NCI-H1092 (cell line): ENCODE measurements at places on chromosomes 11 and 22.

DNA sequence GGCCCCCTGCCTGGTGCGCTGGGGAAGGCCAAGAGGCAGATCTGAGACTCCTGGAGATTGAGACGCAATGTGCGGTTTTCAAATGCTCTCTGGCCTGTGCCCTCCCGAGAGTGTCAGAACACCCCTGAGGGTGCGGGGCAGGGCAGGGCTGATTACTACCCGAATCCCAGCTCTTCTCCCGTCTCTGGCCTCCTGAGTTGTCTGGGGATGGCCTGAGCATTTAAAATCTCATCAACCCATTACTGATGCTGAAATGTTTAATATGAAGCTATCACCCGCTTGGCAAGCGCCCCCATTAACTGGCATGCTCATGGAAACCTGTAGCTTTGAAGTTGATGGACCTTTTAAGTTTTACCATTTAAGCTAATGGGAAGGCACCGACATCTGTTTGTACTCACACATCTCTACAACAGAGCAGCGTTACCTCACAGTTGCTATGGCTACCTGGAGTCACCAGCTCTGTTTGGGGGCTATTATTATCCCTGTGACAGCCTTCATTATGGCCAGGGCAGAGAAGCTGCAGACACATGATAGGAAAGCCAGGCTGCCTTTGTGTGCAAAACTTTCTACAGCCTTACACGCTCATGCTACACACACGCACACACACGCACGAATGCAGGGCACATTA is 3.6 kb upstream of the MB start:
- peak; percentile 58 for DNase-seq

DNA sequence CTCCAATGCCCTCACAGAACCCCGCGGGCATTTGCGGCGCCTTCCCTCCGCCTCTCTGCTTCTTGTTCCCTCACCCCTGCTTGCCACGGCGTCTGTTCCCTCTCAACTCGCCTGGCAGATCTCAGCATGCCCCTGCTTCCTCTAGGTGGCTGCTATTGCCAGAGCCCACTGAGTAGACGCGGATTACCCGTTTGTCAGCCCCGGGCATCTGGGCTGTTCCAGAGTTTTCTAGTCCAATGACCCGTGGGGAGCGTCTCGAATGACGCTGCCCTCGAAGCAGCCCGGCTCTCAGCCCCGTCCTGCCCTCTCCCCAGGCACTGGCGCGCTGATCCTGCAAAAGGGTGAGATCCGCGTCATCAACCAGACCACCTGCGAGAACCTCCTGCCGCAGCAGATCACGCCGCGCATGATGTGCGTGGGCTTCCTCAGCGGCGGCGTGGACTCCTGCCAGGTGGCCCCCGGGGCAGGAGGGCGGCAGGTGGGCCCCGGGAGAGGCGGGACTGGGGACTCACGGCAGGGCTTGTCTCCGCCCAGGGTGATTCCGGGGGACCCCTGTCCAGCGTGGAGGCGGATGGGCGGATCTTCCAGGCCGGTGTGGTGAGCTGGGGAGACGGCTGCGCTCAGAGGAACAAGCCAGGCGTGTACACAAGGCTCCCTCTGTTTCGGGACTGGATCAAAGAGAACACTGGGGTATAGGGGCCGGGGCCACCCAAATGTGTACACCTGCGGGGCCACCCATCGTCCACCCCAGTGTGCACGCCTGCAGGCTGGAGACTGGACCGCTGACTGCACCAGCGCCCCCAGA is 49.7 kb downstream of the ST14 start:
- no peak for DNase-seq

GRCh38 chr11:129946256-129946655 is 50.9 kb upstream of the NFRKB start:
- DNase-seq: no peak

- DNase-seq: no peak
These were observed 23.0 kb downstream of the LMO2 start for GRCh38 chr11:33868647-33869461.

DNA sequence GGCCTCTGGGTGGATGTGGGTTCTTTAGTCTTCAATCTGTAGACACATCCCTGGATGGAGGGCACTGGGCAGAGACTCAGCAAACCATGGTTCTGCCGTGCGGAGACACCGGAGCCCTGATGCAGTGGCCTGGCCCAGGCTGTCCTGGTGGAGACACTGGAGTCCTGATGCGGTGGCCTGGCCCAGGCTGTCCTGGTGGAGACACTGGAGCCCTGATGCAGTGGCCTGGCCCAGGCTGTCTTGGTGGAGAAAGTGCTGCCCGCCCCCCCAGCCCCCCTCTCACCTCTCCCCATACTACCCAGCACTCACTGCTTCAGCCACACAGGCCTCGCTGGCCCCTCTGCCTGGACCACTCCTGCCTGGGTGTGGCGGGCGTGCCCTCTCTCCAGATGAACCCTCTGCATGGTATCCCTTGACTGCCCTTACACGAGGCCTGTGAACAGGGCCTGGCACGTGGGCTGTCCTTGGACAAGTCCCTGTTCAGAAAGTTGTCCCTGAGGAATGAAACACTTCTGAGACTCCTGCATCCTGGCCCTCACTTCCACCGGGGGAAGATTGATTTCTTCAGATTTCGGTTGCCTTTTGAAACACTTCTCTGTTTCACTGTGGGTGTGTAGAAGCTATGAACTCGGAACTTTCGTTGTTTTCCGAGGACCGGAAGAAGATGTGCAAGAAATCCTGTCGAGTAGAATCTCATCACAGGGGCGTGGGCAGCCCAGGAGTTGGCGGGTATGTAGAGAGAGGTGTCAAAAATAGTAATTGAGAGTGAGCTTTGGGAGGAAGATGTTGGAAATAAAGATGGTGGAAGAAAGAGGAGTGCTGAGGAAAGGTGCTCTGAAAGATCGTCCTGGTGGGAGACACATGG is 26.2 kb downstream of the IGHMBP2 start:
- DNase-seq: no peak

GRCh38 chr11:84833488-84834088 is 793.6 kb downstream of the DLG2 start:
- DNase-seq: no peak

- peak; percentile 43 for DNase-seq
These were observed 7.8 kb downstream of the MYEOV start for GRCh38 chr11:69301455-69302401.

- DNase-seq: no peak
These were observed 120.1 kb upstream of the OR9Q1 start for GRCh38 chr11:57903441-57904123.

GRCh38 chr11:46930089-46930488 is 6.5 kb upstream of the CSTPP1 start:
- no peak for DNase-seq

DNA sequence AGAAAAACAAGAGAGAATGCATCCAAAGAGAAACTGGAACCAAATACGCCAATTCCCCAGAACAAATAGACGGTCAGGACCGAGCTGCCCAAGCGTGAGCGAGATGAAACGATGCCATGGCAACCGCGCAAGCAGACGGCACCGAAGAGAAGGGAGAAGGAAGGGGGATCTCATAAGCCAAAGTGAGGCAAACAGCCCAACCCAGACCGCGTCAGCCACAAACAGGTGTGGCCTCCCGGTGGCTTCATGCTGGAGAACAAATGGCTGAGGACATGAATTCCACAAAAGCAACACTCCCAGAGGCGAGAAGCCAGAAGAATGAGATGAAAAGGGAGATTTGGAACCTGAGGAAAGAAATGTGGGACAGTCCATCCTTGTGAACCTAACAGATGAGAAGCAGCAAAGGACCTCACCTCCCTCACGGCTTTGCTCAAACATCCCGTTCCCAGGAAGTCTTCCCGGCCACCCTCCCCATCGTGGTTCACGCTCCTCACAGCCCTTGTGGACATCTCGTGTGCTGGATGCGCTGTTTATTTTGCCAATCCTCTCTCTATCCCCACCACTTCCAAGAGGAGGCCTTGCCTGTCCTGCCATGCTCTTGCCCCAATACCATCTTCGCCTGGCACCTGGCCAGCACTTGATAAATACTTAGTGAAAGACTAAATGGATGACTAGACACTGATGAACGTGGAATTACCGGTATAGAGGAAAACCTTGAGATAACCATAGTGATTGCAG is 89.1 kb upstream of the RTL6 start:
- peak; percentile 30 for DNase-seq

DNA sequence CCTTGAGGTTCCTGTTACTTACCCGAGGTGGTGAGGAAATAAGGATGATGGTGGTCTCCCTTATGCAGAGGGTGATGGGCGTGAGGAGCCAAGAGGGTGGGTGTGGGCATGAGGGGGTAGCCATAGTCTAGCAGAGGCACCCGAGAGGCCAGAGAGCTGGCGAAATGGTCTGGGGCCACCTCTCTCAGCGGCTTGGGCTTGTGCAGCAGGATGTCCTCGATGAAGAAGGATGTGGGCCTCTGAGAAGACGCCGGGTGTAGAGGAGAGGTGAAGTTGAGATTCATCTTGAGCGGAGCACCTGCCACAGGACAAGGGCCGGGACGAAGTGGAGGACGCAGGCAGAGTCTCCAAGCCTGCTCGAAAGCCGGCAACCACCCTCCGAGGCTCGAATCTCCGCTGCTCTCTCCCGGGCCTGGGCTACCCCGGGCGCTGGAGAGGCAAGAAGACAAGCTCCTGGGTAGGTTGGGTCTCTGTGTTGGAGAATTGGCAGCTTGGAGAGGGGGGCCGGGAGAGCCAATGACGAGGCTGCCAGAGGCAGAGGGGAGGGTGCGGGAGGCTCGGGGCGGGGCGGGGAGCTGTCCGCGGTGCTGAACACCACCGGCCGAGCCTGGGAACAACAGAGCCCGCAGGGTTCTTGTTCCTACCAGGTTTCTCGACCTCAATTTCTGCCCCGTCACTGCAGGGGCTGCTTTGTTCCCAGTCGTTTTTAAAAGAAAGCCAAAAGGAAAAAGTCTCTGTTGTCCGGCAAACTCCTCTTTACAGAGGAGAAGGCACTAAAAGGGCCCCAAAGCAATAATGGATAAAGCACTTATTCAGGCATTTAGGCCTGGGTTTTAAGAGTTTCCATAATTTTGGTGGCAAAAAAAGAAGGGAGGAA is at the start of gene BSX:
BSX (minus strand) TSS at position 447 of the 877 bp plus-strand sequence; CDS start at position 284, 163 bp downstream.
- no peak for DNase-seq

DNA sequence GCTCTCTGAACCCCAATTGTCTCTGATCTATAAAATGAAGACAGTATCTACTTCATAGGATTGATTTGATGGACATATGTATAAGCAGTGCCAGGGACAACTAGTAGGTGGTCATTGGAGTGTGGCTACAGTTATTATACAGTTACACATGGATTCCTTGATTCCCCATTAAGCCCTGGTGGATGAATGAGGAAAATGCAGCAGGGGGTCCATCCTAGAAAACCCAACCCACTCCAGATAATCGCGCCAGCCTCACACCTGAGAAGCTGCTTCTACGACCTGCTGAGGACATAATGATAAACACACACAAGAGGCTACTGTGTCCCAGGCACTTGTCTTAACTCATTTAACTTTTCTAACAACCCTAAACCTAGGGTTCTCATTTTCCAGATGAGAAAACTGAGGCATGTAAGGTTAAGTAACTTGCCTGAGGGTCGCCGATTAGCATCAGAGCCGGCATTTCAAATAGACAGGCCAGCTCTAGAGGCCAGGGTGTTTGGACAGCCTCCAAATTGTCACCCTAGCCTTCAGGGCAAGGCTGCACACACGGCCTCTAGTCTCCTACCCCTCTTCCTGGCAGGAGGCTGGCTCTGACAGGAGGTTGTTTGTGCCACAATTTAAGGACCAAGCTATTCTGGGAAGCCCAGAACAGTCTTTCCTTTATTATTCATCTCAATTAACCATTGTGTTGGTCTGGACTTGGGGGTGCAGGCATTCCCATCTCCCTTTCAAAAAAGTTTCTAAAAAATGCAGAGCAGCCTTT is 3.8 kb upstream of the C11orf91 start:
- DNase-seq: no peak

DNA sequence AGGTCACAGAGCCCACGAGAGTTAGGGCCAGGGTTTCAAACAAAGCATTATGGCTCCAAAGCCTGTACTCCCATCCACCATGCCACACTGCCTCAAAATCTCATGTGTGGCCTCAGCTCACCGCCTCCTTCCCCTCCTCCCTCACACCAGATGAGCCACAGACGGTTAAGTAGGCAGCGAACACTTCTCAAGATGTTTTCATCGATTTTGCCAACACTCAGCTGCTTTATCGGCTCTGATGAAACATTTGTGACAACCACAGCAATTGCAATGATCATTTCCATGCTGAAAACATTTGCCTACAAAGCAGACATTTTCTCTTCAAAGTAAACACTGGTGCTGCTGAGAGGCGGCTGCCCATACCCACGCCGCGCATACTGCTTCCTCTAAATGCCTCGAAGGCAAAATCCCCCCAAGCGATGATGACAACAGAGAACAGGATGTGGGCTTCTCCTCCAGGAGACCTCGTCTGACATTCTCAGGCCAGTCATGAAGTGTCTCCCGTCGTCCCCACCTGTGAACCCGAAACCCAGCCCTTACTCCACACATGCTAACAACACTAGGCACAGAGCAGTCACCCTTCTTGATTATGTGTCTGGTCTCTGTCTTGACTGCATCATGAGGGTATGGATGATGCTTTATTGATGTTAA is 599.2 kb downstream of the SOX6 start:
- no peak for DNase-seq

GRCh38 chr22:31230871-31231621 is 18.9 kb downstream of the LIMK2 start:
- DNase-seq: no peak

- DNase-seq: no peak
These were observed 37.1 kb downstream of the RELT start for GRCh38 chr11:73413256-73413655.

GRCh38 chr11:73404048-73404447 is 27.8 kb downstream of the RELT start:
- peak; percentile 24 for DNase-seq

- DNase-seq: no peak
These were observed 55.0 kb downstream of the AP2A2 start for GRCh38 chr11:980438-981357.

- no peak for DNase-seq
These were observed 86.7 kb upstream of the RAB1B start for GRCh38 chr11:66181632-66182315.

DNA sequence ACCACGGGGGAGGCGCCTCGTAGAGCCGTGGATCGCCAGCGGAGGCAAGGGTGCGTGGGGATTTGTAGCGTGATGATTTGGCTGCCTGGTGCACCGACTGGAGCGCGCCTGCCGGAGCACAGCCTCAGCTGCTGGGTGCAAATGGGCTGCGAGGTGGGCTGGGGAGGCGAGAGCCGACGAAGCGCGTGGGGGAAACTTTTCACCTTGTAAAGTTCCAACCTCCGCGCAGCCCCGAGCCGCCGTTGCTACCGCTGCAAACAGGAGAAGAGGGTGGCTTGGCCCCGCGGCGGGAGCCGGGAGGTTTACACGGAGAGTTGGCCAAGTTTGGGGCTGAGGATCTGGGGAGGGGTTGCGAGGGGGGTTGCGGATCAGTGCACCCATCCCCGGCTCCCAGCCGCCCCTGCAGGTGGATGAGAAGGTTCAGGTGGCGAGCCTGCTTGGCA is 528 bp downstream of the FAT3 start:
- no peak for DNase-seq

DNA sequence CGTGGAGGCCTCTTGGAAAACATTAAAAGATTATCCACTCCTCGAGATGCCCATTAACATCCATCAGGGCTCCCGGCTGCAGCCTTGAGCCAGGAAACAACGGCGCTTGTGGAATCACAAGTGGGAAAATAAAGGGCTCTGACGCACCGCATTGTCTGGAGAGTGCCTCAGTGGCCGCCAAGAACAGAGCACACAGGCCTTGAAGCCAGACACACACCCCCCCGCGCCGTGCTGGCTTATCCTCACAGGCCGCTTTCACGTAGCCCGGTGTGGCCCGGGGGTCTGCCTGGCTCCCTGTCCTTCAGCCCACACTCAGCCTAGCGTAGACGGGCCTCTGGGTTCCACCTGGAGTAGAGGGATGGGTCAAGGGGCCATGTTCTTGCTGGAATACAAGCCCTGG is 1020.5 kb downstream of the BRD1 start:
- peak; percentile 29 for DNase-seq
